ENCODE measurements at places on chromosomes 5 and 9.
A peak's percentile ranks its signal among the peaks of the same experiment; 100 is the strongest.

GRCh38 chr9:13627071-13627470 is 347.6 kb upstream of the MPDZ start:
- DNase-seq, result no peak

- no peak for DNase-seq
Measured at GRCh38 chr5:71699233-71699632, 19.8 kb upstream of the CARTPT start.

DNA sequence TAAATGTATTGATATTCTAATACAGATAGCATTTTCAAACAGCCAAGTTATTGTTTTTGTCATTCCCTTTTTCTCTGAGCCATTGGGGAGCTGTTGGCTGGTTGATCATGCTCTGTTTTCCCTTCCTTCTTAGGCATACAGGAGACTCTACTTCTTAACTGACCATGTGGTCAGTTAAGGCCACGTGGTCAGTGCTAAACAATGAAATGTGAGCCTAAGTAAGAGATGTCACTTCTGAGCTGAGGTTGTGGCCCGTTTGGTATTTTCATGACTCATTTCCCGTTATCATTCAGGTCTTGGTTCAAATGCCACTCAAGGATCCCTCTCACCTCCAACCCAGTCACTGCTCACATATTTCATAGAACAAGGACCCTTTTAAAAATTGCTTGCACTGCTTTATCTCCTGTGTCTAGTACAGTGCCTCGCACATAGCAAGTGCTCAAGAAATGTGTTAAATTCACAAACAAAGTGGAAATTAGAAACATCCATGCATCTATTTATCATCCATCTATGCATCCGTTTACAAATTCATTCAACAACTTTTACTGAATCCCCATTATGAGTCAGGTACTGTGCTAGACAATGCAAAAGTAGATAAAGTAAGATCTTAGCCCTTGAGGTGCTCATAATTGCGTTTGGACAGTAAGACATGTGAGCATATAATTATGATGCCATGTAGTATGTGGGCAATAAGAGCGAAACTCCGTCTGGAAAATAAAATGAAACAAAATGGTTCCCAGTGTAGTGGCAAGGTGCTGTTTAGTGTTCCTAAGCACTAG is 50.7 kb downstream of the ARRDC3 start:
- DNase-seq, result no peak

GRCh38 chr9:36997414-36997813 is 36.7 kb downstream of the PAX5 start:
- DNase-seq, result no peak

GRCh38 chr5:15493501-15493900 is 6.5 kb upstream of the FBXL7 start:
- DNase-seq, result no peak

- no peak for DNase-seq
Measured at GRCh38 chr9:101708855-101709254, 29.6 kb downstream of the GRIN3A start.

DNA sequence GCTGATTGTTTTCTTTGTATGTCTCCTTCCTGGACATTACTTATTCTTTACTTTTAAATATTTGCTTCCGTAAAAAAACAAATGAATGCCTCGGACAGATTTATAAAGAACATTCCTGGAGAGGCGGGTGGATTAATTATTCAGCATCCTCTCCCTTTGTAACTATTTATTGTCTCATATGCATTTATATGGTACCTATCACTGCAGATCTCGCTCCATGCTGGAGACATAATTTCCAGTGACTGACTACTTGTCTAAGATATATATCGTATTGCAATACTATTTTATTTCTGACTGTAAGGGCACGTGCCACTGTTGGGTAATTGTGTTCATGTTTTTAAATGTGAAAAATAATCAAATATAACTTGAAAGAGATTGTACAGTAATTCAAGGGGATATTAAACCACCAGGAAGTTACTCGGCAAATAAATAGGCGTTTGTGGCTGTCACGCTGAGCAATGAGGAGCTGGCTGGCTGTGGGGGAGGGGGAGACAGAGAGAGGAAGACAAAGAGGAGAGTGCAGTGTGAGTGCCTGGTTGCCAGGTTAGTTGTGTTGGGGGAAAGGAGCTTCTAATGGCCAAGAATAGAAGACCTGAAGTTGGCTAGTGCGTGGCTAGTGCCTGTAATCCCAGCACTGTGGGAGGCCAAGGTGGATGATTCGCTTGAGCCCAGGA is 131.8 kb upstream of the GABRP start:
- no peak for DNase-seq

GRCh38 chr5:6029811-6030271 is 348.5 kb downstream of the MED10 start:
- DNase-seq, result no peak

GRCh38 chr5:140558542-140558941 is 1.3 kb upstream of the SRA1 start:
- DNase-seq, result no peak

- no peak for DNase-seq
Measured at GRCh38 chr9:77708064-77708815, 60.1 kb upstream of the GNA14 start.

DNA sequence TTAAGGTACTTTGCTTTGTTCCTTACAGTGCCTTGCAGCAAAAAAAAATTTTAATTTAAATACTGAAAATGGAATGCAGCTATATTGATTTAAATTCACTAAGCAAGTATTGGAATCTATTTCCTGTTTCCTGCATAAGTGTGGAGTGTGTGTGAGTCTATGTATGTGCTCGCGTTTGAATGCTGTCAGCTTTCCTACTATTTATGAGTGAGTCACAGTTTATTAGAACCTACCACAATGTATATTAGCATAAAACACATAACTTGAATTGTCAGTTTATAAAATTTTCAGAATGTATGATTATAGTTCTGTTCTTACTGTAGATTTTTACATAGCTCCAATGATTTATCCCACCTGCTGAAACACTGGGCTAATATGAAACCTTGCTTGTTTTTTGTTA is 302.1 kb downstream of the NR2F1-AS1 start:
- no peak for DNase-seq

DNA sequence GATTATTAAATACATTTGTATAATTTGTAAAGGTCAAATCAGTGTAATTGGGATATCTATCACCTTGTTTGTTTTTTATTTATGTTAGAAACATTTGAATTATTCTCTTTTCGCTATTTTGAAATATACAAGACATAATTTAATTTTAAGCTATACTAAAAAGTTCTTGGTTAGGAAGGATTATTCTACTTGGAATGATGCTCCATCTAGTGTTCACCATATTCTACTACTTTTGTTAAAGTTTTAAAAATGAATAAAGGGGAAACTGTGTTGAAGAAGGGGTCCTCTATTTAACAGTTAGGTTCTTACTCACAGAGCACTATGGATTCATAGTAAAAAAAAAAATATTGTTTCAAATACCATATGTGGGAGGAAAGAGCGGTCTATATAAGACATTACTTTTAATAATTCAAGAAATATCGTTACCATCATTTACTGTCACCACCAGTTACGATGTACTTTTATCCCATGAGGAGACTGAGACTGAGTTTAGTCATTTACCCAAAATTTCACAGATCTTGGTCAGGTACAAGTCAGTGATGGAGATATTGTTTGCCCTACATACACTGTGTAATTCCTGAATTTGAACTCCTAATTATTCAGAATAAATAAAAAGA is 6.3 kb upstream of the STOM start:
- no peak for DNase-seq

DNA sequence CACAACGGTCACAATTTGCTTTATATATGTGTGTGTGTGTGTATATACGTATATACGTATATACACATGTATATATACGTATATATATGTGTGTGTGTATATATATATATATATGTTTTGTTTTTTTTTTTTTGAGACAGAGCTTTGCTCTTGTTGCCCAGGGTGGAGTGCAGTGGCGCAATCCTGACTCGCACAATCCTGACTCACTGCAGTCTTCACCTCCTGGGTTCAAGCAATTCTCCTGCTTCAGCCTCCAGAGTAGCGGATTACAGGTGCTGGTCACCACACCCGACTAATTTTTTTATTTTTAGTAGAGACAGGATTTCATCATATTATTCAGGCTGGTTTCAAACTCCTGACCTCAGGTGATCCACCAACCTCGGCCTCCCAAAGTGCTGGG is 3.1 kb downstream of the RNF38 start:
- no peak for DNase-seq

DNA sequence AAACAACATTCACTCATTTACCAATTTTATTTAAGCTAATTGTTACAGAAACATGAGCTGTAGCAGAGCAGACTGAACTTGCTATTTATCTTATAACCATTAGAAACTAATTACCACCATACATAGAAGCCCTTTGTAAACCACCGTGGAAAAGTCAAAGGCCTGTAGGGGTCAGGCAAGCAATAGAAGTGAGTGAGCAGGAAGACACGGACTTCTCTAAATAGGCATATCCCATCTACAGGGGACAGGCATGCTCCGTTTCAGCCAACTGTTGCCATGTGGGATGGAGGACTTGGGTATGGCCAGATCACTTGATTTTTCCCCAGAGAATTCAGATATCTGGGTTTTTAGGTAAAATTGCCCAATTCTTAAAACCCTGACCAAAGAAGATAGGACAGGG is 44.8 kb downstream of the PRRC1 start:
- DNase-seq, result no peak

- DNase-seq, result no peak
Measured at GRCh38 chr9:114310471-114311450, 12.1 kb upstream of the ORM1 start.

DNA sequence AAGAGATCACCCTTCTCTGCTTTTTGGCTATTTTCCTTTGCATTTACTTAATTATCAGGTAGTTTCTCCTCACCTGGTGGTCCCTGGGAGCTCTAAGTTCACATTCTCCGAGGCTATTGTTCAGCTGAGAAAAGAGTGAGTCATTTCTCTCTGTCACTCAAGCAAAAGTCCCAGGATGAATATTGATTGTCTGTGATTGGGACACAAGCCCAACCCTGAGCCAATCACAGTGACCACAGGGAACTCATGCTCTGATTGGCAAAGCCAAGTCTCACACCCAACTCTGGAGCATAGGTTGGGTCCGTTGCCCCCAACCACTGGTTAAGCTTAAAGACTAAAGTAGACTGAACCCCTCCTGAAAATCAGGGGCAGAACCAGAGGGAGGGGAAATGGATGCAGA is 27.8 kb upstream of the FAT2 start:
- no peak for DNase-seq

DNA sequence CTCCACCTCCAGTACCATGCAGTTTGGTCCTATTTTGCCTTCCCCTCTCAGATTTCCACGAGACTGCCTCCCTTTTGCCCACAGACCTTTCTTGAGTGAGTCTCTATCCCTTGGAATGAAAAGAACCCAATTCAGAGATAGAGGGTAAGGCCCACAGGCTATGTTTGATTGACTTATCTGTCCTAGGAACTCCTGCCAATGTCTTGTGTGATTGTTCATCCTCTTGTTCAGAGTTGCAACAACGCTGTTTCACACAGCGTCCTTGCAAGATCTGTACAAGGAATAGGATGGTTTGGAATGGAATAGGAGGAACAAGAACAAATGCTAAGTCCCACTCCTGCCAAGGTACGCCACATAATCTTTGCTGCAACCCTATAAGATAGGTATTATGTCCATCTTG is 142.2 kb upstream of the ABCA1 start:
- DNase-seq, result no peak

GRCh38 chr9:134598884-134599245 is 42.7 kb upstream of the COL5A1 start:
- no peak for DNase-seq

DNA sequence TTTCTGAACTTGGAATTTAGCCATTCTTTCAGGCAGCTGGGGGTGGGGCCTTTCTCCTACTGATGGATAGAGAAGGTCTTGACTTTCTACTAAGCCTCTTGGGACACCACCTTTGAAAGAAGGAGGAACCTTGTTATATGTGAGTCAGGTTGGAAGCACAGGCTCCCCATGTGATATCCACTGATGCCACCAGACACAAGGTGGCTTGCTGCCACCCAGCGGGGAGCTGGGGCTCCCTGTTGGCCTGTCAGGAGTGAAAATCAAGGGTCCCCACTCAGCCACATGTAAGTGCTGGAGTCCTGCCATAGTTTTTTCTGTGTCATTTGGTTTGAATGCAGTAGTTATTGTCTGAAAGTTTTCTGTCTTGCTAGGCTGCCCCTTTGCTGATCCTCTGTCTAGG is 252.4 kb upstream of the NFIL3 start:
- DNase-seq, result no peak

GRCh38 chr9:75983319-75984045 is 93.0 kb downstream of the PCSK5 start:
- DNase-seq, result no peak

DNA sequence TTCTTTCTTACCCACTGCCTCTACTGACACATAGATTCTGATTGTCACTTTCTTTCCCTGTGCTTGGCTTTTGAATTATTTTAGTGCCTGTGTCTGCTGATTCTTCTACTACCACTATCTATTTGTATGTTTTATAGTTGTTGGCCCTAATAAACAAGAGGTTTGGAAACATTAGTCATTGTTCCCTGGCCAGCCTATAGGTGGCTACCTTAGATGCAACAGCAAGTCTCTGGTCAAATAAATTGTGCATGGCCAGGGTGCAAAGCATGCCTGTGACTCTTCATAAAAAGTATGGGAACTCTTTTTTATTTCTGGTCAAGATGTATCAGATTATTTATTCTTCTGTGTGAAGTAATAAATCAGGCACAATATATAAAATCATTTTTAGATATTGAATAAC is 124.4 kb downstream of the PLK2 start:
- peak; percentile 60 for DNase-seq

DNA sequence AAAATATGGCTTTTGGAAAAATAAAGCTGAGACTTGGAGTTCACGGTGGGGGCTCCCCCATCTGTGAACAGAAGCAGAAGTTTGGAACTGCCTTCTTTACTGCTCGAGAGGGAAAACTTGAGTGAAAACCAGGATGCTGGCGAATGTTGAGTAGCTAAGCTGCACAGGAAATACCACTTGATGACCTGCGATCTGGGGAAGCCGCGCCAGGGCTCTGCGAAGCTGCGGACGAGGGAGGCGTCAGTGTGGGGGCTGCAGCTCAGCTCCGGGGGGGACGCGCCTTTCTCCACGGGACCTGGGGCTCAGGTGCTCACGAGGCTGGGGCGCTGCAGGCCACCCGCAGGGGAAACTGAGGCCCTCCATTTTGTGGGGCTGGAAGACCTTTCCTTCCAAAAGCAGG is 62.3 kb downstream of the TENT4A start:
- no peak for DNase-seq

DNA sequence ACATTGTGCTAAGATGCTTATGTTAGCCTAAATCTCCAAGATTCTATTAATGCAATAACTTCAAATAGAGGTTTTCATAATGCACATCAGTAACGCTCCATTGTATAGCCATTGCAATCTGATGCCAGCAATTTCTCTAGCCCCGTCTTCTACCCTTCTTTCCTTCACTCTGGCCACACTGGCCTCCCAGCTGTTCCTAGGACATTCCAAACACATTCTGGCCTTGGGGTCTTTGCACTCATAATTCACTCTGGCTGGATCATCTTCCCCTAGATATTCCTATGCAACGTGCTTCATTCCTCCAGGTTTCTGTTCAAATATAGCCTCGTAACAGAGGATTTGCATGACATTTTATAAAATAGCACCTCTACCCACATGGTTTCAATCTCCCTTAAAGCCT is 23.3 kb downstream of the FAM81B start:
- no peak for DNase-seq
